NCI-H510A (cell line): ENCODE measurements at places on chromosomes 5 and 9.

- DNase-seq: no peak
These were observed 94.6 kb downstream of the SEMA6A start for GRCh38 chr5:116479776-116480675.

GRCh38 chr5:16565118-16565517 lies 51.7 kb downstream of the RETREG1 start:
- no peak for DNase-seq

DNA sequence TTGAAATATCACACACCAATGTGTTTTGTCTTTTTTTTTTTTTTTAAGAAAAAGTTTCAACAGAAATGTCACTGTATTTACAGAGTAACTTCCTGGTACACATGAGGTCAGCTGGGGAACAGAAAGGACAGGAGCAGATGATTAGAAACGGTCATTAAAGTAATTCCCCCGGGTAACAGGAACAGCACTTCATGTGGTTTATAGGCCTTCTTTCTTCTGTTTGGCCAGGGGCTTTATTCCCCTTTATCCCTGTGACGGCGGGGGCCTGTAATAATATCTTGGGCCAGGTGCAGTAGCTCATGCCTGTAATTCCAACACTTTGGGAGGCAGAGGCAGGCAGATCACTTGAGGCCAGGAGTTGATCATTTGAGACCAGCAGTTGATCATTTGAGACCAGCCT lies 30.5 kb upstream of the MSH3 start:
- DNase-seq: no peak

DNA sequence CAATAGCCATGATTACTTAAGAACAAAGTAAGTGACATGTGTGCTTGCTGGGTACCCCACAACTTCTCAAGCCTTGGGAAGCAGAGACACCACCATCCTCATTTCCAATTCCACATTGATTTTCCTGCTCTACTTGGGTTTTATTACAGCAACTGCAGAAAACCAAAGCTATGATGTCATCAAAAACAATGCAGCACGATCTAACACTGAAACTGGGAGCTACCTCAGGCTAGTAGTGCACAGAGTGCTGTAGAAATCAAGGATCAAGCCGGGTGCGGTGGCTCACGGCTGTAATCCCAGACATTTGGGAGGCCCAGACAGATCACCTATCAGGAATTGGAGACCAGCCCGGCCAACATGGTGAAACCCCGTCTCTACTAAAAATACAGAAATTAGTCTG lies 174.4 kb upstream of the MSX2 start:
- DNase-seq: no peak

DNA sequence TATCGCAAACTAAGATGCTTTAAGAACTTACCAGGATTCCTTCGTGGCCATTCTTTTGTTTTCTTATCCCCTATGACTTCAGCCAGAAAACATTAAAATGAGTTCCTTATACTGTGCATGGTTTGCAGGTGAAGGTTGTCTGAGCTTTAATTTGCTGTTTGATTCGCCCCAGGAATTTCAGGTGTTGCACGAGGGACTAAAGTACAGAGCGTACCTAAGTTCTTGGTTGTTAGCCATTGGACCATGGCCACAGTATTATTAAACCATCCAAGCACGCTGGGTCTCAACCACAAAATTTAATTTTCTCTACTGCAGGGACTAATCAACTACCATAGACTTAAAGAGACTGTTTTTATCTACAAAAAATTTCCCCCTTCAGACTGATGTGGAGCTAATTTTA lies 208.4 kb upstream of the MPDZ start:
- no peak for DNase-seq

DNA sequence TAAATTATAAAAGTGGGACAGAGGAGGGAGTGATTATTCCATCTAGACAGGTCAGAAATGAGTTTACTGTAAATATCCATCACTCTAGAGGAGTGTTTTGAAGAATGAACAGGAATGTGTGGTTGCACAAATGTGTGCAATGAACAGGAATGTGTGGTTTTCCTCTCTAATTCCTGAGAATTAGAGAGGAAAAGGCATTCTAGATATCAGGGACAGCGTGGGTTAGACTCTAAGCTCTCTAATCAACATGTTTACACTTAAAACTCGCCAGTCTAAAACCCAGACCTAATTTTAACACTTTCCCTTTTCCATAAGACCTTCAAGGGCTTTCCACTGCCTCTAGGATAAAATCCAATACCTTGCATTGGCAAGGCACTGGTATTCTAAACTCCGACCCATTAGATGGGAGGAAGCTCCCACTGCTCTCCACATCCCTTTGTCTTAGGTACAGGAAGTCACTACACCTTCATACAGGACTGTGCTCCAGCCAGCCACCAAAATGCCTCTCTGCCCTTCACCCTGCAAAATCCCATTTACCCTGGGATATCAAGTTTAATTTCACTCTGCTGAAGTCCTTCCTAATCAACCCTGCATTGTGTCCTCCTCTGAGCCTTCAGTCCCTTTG lies 67.9 kb downstream of the NFIB start:
- DNase-seq: no peak

- DNase-seq: no peak
These were observed 10.2 kb downstream of the PRKAA1 start for GRCh38 chr5:40787986-40788385.

DNA sequence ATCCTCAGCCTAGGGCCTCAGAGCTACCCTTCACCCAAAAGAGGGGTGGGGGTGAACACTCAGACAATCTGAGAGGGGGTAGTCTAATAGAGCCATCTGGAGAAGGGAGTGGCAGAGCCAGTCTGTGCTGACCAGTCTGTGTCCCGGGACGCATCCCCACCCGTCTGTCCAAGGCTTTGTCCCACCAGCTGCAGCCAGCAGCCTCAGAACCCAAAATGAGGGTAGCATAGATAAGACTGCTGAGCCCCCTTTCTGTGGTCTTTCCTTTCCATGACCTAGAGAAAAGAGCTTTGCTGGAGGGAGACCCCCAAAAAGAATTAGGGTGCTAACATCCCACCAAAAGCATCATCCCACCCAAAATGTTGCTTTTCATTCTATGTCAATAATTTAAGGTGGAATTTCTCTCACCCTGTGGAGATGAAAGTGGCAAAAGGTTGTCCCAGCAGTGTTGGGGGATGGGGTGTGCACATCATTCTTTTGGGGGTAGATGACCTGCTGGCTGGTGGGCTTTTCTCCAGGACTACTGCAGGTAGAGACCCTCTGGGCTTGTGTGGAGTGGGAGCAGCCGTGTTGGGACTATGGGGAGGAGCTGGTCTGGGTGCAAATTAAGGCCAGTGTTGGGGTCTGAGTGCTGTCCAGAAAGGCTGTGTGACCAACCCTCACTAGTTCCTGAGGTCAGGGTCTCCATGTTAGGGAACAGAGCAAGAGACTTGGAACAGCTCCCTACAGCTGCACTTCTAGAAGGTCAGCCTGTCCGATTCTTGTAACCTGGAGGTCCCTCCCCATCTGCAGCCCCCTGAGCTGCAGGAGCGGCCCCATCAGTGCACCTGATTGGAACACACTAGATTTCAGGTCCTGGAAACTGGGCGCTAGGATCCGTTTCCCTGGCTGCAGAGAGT lies 19.9 kb downstream of the URM1 start:
- no peak for DNase-seq

GRCh38 chr5:135578685-135579341 lies at the start of gene CXCL14:
TSS of gene CXCL14 (minus strand) at chr5:135578991. CDS start at chr5:135578778, 213 bp downstream.
- DNase-seq: no peak

- no peak for DNase-seq
These were observed 8.9 kb upstream of the RAB14 start for GRCh38 chr9:121210536-121210935.

- DNase-seq: no peak
These were observed 109.3 kb downstream of the HSD17B3 start for GRCh38 chr9:96192710-96193109.

DNA sequence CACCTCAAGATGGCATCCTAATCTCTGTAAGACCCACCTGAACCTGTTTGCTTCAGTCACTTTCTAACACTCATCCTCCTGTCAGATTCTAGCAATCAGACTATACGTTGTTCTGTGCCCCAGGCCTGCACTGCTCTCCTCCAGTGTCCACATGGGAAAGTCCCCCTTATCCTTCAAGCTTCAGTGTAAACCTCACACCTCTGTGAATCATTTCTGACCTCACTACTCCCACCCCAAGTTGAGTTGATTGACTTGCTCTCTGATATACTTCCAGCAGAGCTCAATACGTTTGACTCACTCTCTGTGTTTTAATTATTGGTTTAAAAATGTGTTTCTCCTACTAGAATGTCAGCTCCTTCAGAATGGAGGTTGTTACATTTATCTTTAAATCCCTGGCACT lies 240.2 kb downstream of the FBXL17 start:
- no peak for DNase-seq

DNA sequence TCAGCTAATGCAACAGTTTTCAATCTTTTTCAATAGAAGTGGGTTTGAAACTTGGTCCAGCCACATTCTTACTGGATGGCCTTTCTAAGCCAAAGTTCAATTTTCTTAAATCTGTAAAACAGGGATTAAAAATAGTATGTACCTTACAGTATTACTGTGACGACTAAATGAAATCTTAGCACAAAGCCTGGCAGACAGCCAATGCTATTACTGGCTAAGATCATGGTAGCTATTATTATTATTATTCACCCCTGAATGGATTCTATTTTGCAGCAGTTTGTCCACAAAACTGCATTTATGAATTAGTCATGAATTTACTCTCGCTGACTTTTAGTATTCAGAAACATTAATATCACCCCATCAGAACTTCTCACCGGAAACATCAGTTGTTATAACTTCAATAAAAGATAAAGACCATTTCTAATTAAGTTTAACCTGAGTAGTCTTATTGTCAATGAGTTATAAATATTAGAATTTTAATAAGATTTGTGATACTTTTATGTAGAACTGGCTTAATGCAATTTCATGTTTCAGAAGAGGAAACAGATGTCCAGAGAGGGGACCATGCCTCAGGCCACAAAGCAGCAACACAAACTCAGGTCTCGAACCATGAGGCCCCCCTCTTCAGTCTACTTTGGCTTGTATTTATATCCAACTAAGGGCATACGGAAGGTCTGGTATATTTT lies 468.2 kb downstream of the ARHGEF28 start:
- no peak for DNase-seq

- no peak for DNase-seq
These were observed 13.5 kb downstream of the ABCA1 start for GRCh38 chr9:104914466-104914865.

GRCh38 chr9:130243015-130243881 lies 22.3 kb upstream of the HMCN2 start:
- peak; percentile 64 for DNase-seq

- no peak for DNase-seq
These were observed 603.6 kb downstream of the PSAT1 start for GRCh38 chr9:78900500-78900899.

DNA sequence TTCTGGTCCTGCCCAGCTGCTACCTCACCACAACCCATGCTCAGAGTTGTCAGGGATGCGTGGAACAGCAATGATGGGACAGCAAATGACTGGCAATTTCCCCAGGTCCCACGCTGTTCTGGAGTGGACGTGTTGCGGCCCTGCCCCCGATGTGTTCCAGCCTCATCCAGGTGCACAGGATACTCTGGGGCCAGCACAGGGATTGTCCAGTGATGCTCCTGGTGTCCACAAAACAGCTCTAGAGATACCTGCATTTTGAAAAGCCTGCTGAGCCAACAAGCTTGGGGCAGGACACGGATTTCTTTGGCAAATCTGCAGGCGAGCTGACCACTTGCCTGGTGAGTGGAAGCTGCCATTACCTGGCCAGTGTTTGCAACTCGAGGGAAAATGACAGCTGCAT lies 88.7 kb downstream of the ANKRD33B start:
- no peak for DNase-seq

DNA sequence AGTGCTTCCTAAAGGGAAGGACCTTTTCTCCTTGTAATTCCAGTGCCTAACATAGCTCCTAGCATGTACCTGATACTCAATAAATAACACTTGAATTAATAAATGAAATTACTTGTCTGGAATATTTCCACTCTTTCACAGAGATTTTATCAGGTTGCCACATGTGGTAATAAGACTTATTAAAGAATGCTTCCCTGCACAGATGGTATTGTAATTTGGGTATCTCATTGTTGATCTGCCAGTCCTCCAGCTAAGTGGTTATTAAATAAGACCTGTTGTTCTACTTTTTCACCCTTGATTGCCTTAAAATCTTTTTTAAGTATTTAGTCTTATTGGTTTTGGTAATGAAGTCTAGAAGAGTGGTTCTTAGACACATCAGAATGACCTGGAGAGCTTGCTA lies 28.1 kb upstream of the CETN3 start:
- no peak for DNase-seq

DNA sequence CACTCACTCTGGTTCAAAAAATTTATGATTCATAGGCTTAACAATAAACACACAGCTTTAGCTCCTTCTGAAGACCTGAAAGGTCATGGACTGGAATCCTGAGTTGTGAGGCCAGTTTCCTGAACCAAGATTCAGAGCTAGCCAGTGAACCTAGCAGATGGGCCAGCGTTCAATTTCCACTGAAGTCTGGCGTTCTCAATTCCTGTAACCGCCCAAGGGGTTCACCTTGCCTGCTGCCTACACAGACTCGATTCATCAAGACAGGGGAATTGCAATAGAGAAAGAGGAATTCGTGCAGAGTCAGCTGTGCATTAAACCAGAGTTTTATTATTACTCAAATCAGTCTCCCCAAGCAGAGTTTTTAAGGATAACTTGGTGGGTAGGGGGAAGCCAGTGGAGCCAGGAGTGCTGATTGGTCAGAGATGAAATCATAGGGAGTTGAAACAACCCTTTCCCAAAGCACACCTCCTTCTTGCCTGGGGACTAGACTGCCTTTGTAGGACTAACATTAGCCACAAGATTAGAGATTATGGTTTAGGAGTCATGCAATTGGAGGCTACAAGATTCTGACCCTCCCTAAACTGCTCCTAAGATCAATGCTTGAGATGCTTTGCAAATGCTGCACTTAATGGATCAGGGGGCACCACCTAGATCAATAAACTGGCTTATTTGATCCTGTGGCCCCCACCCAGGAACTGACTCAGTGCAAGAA lies 117.5 kb upstream of the SHB start:
- DNase-seq: no peak

- DNase-seq: no peak
These were observed 811.6 kb upstream of the ZNF608 start for GRCh38 chr5:125558016-125558415.

DNA sequence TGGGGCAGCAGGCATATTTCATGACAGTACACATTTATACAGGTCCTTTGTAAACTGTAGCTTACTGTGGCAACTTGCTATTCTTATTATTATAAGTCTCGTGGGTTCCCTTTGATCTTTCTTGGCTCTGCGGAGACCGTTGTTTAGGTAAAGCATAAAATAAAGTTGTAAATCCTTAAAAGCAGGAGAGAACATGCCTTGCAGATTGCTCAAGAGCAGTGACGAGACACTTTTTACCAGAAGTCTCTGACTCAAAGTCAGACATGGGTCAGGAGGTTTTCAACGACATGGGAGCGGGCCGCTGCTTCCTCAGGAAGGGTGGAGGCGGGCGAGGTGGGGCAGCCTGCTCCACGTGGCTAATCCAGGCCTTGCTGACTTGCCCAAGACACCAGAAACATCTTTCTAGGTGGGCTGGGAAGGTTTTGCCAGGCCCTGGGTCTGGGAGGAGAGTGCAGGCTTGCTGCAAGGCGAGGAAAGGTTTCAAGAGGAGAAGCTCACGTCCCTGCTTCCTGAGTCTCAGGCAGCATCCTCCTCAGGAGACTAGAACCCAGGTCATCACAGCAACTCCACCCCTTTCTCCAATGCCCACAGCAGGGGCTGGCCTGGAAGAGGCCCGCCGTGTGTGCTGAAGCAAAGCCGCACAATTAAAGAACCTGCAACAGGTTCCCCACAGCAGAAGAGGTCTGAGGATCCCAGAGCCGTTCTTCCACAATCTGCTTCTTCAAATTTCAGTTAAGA lies 6.5 kb downstream of the TBC1D2 start:
- DNase-seq: no peak

GRCh38 chr5:133246376-133247150 lies 194.8 kb downstream of the HSPA4 start:
- no peak for DNase-seq
